Cerebellum (tissue), 4 donors: ENCODE measurements at places on chromosomes 2 and 18. TPM values are rescaled to one million over a fixed set of nuclear protein-coding genes. Genes with fewer than 3 reads are reported as not detected.

DNA sequence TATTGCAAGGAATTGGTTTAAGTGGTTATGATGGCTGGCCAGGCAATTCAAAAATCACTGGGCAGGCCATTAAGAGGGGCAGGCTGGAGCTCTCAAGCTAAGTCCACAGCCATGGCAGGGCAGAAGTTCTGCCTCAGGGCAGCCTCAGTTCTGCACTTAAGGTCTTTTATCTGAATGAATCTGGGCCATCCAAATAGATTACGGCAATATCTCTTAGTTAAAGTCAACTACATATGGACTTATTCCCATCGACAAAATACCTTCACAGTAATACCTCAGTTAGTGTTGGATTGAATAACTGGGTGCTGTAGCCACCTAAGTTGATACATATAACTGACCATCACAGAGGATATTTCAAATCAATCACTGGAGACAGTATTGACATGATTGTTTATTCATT lies 904.8 kb downstream of the MBD2 start:
- DNase-seq, result no peak

GRCh38 chr18:68721681-68722583 lies 7.0 kb upstream of the TMX3 start:
- no peak for DNase-seq

Gene CRYGC
- not detected for total RNA-seq

DNA sequence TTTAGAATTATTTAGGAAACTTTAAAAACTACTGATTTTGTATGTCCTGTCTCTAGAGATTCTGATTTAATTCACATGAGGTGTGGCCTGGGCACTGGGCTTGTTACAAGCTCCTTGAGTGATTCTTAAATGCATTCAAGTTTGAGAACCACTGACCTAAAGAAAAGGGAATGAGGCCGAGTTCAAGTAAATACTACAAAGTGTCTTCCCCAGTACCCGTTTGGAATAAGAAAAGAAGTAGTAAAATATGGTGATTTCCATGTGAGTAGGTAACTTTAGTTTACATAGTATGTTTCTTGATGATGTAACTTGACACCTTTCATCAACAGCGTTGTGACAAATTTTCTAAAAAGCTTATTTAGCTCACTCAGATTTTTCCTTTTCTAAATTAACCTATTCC lies 1022.9 kb upstream of the NRXN1 start:
- no peak for DNase-seq

DNA sequence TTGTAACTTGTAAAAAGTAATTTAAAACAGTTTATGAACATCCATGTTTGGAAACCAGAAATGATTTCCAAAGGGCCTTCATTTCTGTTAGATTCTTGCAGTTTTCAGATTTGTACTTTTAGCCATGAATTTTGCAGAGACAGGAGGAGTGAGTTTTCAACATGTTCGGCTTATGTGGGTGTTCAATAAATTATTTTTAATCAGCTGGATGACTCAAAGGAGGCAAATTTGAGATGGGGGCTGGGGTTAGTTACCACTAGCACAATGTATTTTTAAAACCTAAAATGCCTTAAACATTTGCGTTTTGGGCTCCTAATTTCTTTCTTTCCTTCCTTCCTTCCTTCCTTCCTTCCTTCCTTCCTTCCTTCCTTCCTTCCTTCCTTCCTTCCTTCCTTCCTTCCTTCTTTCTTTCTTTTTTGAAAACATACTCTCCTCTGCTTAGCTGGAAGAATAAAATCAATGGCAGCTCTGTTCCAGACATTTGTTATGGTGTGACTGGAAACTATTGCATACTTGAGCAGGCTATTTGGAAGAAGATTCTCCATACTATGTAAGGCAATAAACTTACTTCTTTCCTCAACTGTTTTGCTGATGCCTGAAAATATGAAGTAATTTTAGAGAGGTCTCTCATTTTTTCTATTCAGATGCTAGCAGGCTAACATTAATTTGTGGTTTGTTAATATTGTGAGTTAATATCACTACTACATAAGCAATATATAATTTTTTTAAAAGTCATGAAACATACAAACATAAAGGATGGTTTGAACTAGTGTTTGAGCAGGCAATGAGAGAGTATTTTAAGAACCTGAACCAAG lies 394.4 kb downstream of the NYAP2 start:
- DNase-seq, result no peak

DNA sequence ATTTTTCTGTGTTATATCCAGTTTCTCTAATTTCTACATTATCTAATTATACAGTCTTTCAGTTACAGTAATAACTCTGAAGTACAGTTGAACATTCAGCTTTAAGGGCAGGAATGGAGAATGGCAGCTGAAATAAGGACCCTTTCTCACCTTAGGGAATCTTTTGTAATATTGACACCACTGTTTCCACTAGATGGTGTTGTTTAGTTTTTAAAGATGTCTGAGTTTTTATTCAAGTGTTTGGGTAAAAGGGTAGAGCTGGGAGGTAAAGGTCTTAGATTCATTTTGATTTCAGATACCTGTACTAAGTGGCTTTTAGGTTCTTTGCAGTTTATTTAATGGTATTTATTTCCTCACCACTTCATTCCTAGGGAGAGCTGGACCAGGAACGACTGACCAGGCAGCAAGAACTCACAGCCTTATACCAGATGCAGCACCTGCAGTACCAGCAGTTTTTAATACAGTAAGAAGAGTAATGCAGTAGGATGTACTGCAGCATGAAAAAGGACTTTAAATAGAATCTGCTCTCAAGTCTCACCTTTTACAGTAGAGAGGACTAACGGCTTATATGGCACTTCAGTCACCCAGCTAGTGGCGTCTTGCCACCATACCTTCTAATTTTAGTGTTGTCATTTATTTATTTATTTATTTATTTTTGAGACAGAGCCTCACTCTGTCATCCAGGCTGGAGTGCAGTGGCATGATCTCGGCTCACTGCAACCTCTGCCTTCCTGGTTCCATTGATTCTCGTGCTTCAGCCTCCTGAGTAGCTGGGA lies 33.2 kb upstream of the KCNJ13 start:
- DNase-seq, result no peak

Gene UPP2
- total RNA-seq, result 0.27 TPM

DNA sequence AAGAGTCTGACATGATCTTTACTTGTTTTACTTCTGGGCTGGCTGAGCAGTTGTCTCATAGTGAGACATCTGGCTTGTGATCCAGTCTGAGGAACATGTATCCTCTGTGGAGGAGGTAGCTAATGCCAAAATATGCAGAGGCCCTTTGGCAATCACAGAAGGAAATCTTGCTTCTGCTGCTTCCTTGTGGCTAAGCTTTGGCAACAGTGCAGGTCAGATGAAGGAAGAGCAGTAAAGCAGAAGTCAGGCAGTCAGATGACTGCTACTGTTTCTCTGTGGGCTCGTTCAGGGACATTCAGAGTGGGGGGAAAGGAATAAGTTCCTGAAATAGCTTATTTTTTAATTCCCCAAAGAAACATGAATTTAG lies 22.3 kb downstream of the DOK1 start:
- no peak for DNase-seq

DNA sequence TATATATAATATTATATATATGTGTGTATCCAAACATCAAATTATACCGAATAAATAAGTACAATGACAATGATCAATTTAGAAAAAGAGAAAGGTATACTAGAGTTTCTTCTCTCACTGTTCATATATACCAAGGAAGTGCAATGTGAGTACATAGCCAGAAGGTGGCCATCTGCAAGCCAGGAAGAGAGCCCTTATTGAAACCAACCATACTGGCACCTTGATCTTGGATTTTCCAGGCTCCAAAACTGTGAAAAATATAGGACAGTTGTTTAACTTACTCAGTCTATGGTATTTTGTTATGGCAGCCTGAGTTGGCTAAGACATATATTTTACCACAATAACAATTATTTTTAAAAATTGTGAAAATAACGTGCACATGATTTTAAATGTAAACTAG lies 1490.2 kb upstream of the SLC39A10 start:
- DNase-seq, result no peak

Gene HNRNPLL
- total RNA-seq, result 102 TPM

GRCh38 chr2:225120186-225120585 lies 77.9 kb upstream of the DOCK10 start:
- DNase-seq, result no peak

- DNase-seq, result no peak
Observed at GRCh38 chr2:7041421-7041820, 124.2 kb downstream of the RNF144A start.

DNA sequence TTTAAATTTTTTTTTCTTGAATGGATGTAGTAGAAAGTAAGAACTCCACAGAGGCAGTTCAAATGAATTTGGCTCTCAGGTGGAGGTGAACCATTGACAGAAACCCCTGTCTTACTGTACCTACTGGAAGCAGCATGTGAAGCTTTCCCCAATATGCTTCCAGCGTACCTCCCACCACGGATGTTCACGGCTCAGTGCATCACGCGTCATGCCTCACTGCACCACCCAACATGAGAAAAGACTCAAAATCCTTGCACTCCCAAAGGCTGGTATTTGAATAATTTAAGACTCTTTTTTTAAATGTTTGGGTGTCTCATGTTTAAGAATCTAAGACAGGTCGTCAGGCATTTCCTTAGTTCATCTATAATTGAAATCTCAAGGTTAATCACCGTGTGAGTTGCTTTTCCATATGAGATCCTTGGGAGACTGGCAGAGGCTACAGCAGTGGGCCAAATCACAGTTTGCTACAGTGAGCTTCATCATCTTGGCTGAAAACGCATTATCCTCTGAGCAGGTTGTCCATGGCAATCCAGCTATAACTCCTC lies 846.4 kb downstream of the DCDC2C start:
- no peak for DNase-seq

DNA sequence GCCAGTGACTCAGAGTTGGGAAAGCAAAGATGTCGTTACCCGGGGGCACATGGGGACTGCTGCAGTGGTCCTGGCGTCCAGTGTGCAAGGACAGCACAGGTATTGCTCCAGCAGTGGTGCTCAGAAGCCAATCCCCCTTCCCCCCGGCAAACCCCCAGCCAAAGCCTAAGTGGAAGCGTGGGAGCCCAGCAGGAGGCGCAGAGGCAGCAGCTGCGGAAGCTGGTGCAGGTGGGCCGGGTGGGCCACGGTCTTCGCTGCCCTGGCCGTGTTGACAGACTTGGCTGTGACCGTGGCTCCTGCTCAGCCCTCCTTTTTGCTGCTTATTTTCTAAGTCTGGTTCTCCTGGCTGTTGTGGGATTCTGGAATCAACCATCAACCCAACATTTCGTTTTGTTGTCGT lies 369.8 kb upstream of the ST6GAL2 start:
- no peak for DNase-seq
